ENCODE measurements at places on chromosomes 6 and 20. TPM values are rescaled to one million over a fixed set of nuclear protein-coding genes. Genes with fewer than 3 reads are reported as not detected.
A peak's percentile ranks its signal among the peaks of the same experiment; 100 is the strongest.

Gene SCRT2
- total RNA-seq, result not detected

Gene BMP5
- total RNA-seq, result not detected

Gene POFUT1
- total RNA-seq, result 48.4 TPM

Gene SMLR1
- total RNA-seq, result not detected

DNA sequence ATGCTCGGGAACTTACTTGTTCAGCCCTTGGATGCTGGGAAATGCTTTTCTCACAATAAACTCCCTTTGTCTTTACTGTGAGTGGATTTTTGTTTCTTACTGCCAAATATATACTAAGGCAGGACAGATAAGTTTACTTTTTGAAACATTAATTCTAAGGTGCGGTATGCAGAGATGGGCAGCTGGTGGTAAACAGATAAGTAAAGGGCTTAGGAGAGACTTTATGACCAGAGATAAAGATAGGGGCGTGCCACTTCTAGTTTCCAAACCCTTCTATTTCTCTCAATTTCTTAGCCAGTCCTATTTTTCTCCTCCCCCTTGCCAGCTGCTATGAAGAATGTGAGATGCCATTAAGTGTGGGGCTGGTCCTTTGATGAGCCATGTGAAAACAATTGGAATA lies 16.3 kb downstream of the SAMD3 start:
- peaks cover 32% of the 10 kb centered on the region for H3K4me1 ChIP-seq
- H3K27me3 ChIP-seq, result no peaks in the 10 kb centered on the region
- DNase-seq, result no peak
- H3K27ac ChIP-seq, result no peak overlapping the region
- no peak overlapping the region for H3K4me3 ChIP-seq

GRCh38 chr6:79784395-79784753 lies 153.2 kb downstream of the SH3BGRL2 start:
- DNase-seq, result no peak
- H3K27ac ChIP-seq, result no peak overlapping the region
- no peaks in the 10 kb centered on the region for H3K36me3 ChIP-seq
- no peaks in the 10 kb centered on the region for H3K4me1 ChIP-seq

GRCh38 chr20:32681175-32682084 lies 7.7 kb upstream of the C20orf203 start:
- H3K27me3 ChIP-seq, result no peaks in the 10 kb centered on the region
- no peak overlapping the region for H3K27ac ChIP-seq
- peak; percentile 25 for DNase-seq
- no peak overlapping the region for H3K4me3 ChIP-seq
- H3K36me3 ChIP-seq, result no peaks in the 10 kb centered on the region

- peak overlapping the region; percentile 81 for H3K4me3 ChIP-seq
- no peaks in the 10 kb centered on the region for H3K27me3 ChIP-seq
- peaks cover 15% of the 10 kb centered on the region for H3K4me1 ChIP-seq
- peaks cover 7% of the 10 kb centered on the region for H3K36me3 ChIP-seq
- peak; percentile 25 for DNase-seq
Observed at GRCh38 chr6:147201885-147202515, 2.2 kb upstream of the STXBP5 start.

DNA sequence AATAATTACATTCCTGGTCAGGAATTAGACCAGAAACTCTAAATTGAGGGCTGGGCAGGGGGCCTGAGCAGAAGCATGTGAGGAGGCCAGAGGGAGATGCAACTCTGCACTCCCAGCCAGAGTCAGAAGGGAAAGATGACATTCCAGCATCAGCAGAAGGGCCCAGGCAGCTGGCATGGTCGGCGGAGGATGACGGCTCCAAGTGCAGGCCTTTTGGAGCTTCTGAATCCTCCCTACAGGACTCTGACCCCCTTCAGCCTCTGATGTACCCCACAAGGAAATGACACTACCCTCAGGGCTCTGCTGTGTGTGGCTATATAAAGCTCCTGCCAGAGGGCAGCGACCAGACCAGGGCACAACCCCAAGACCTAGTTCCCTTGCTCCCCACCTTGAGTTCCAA lies 1.9 kb downstream of the LRFN2 start:
- H3K27me3 ChIP-seq, result peaks cover 39% of the 10 kb centered on the region
- peaks cover 11% of the 10 kb centered on the region for H3K4me1 ChIP-seq
- H3K4me3 ChIP-seq, result no peak overlapping the region
- no peaks in the 10 kb centered on the region for H3K36me3 ChIP-seq
- H3K27ac ChIP-seq, result no peak overlapping the region
- DNase-seq, result no peak

DNA sequence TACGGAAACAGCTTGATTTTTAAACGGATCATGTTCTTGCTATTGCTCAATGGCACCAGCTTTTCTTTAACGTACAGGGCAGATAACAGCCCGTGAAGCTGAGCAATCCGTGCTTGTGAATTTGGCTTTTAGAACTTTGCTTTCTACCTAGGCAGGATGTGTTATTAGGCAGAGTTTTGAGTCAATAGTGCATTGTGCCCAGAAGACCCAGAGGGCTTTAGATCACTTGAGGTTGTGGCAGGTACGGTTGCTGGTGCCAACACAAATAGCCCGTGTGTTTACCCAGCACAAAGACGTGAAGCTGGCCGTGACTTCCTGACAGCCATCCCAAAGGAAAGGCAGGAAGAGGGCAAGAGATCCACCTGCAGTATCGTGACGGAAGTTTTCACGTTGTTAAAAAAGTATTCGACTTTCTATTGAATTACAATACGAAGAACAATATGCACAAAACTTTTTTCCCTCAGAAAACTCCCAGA lies 117.4 kb upstream of the FRMD1 start:
- H3K4me3 ChIP-seq, result no peak overlapping the region
- H3K36me3 ChIP-seq, result no peaks in the 10 kb centered on the region
- peaks cover 6% of the 10 kb centered on the region for H3K27me3 ChIP-seq
- no peak overlapping the region for H3K27ac ChIP-seq
- DNase-seq, result no peak

GRCh38 chr6:30891816-30892538 lies 7.7 kb downstream of the DDR1 start:
- no peaks in the 10 kb centered on the region for H3K36me3 ChIP-seq
- H3K27ac ChIP-seq, result no peak overlapping the region
- no peaks in the 10 kb centered on the region for H3K27me3 ChIP-seq
- DNase-seq, result no peak
- H3K4me3 ChIP-seq, result no peak overlapping the region
- H3K4me1 ChIP-seq, result no peaks in the 10 kb centered on the region

DNA sequence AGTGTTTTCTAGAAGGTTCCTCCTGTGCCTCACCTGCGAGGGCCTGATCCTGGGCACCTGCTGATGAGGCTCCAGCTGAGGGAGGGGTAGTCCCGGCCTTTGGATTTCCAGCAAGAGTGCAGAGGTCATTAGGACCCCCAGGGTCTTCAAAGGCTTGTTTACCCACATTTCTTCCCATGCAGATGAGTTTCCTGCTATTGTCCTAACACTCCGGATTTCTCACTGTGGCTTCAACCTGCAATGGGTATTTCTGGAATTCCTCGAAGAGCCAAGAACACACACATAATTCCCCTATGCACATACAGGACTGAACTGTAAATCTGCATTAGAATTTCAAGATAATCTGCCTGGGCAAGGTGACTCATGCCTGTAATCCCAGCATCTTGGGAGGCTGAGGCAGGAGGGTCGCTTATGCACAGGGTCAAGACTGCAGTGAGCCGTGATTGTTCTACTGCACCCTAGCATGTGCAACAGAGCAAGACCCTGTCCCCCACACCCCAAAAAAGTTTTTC lies 53.9 kb downstream of the ADNP start:
- H3K27me3 ChIP-seq, result no peaks in the 10 kb centered on the region
- no peak overlapping the region for H3K27ac ChIP-seq
- no peak overlapping the region for H3K4me3 ChIP-seq
- no peak for DNase-seq
- H3K36me3 ChIP-seq, result no peaks in the 10 kb centered on the region
- no peaks in the 10 kb centered on the region for H3K4me1 ChIP-seq

DNA sequence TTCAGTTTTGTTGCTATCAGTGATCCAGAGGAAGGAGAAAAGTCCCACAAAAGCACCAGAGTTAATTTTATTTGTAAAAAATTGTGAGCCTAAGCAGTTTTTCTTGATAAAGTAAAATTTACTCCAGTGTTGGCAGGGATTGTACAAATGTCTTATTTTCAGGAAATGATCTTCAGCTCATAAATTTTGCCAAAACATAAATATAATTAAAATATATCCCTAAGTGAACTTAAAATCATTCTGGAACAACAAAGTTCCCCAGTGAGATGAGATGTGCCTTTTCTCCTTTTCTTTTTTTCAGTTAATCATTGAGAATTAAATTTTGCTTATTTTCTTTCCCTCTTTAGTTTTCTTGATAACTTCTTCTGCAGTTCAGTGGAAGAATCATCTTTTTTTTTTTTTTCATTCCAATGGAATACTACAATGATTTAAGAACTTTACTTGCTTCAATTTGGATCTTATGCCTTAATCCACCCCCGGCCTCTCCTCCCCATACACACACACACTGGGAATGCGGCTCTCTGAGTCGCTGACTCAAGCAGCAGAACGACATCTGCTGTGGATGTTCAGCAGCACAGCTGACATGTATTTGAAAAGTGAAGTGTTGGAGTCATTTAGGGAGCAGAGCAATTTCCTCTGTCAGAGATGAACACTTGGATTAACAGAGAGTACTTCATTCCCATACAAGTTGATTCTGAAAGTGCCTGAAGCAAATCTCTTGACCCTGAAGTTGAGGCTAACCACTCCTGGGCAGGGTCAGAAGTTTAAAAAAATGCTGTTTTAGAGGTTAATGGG lies 27.7 kb upstream of the LAMA4 start:
- H3K27ac ChIP-seq, result no peak overlapping the region
- H3K36me3 ChIP-seq, result no peaks in the 10 kb centered on the region
- DNase-seq, result no peak
- peaks cover 18% of the 10 kb centered on the region for H3K4me1 ChIP-seq
- H3K27me3 ChIP-seq, result peaks cover 32% of the 10 kb centered on the region

GRCh38 chr20:22560817-22561216 lies 23.6 kb downstream of the FOXA2 start:
- DNase-seq, result no peak
- peaks cover 34% of the 10 kb centered on the region for H3K27me3 ChIP-seq
- H3K36me3 ChIP-seq, result peaks cover 4% of the 10 kb centered on the region
- no peak overlapping the region for H3K4me3 ChIP-seq
- no peaks in the 10 kb centered on the region for H3K4me1 ChIP-seq

- no peaks in the 10 kb centered on the region for H3K36me3 ChIP-seq
- no peak for DNase-seq
- H3K4me1 ChIP-seq, result peaks cover 18% of the 10 kb centered on the region
- H3K27me3 ChIP-seq, result peaks cover 51% of the 10 kb centered on the region
- H3K27ac ChIP-seq, result no peak overlapping the region
Observed at GRCh38 chr20:50982363-50982762, 23.7 kb downstream of the MOCS3 start.

- H3K4me3 ChIP-seq, result no peak overlapping the region
- no peak overlapping the region for H3K27ac ChIP-seq
Observed at GRCh38 chr6:66245231-66245630, 538.2 kb upstream of the EYS start.

Measured in activated CD4-positive, alpha-beta memory T cell treated with anti-CD3 and anti-CD28 coated beads for 36 hours (primary cell).